ENCODE measurements at places on chromosomes 4 and X. TPM values are rescaled to one million over a fixed set of nuclear protein-coding genes. Genes with fewer than 3 reads are reported as not detected.
A peak's percentile ranks its signal among the peaks of the same experiment; 100 is the strongest.

DNA sequence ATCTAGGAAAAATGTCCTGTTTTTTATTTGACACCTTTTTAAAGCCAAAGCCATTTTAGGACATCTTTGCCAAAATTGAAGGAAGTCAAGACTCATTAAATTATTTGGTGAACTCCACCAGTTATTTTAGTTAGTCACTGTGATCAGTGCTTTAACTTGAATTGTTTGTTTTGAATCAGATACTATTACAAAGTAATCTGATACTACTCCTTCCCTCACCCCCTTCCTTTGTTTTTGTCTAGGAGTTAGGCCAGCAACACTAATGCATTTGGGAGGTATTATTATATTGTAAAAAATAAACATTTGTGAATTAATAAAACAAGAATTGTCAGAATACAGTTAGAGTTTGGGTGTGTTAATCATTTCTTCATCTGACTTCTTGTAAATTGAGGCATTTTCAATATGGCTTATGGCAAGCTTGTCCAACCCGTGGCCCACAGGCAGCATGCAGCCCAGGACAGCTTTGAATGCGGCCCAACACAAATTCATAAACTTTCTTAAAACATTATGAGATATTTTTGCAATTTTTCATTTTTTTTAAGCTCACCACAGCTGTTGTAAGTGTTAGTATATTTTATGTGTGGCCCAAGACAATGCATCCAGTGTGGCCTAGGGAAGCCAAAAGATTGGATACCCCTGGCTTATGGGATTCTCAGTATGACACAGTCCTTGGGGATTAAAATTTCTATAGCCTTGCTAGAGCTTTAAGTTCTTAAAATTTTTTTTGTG, 182.2 kb downstream of the BMPR1B start:
- no peak overlapping the region for H3K27ac ChIP-seq
- no peaks in the 10 kb centered on the region for H3K36me3 ChIP-seq
- H3K4me1 ChIP-seq = peaks cover 40% of the 10 kb centered on the region
- DNase-seq = no peak

DNA sequence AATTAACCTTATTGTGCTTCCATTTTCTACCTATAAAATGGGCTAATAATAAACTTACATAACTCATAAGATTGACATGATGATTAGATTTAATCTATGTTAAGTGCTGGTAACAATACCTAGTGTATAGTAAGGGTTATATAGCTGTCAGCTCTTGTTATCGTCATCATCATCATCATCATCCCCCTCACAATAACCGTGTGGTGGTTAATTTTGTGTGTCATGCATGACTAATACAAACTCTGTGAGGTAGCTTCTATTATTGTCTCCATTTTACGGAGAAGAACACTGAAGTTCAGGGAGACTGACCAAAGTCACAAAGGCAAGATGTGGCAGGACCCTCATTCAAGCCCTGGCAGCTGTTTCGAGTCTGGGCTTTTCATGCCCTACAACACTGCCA, 211.3 kb downstream of the PALLD start:
- no peaks in the 10 kb centered on the region for H3K27me3 ChIP-seq
- H3K27ac ChIP-seq = peak overlapping the region; percentile 82
- H3K4me3 ChIP-seq = no peak overlapping the region
- H3K4me1 ChIP-seq = peaks cover 54% of the 10 kb centered on the region

GRCh38 chr4:5399790-5400421, 308.5 kb downstream of the EVC2 start:
- H3K27me3 ChIP-seq = no peaks in the 10 kb centered on the region
- H3K4me1 ChIP-seq = no peaks in the 10 kb centered on the region
- peaks cover 3% of the 10 kb centered on the region for H3K36me3 ChIP-seq

DNA sequence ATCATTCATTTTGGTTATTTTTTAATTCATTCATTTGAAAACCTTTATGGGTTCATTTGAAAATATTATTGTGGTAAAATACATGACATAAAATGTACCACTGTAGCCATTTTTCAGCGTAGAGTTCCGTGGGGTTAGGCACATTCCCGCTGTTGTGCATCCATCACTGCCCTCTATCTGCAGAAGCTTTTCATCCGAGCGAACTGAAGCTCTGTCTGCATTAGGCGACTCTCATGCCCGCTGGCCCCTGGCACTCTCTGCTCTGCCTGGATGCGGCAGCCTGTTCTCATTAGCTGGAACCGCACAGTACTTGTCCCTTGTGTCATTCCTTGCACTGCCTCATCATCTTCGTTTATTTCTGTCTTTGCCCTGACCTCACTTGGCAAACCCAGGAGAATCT, 17.5 kb downstream of the CFAP99 start:
- H3K27ac ChIP-seq = no peak overlapping the region
- H3K36me3 ChIP-seq = no peaks in the 10 kb centered on the region
- H3K4me1 ChIP-seq = peaks cover 4% of the 10 kb centered on the region
- no peak for DNase-seq

DNA sequence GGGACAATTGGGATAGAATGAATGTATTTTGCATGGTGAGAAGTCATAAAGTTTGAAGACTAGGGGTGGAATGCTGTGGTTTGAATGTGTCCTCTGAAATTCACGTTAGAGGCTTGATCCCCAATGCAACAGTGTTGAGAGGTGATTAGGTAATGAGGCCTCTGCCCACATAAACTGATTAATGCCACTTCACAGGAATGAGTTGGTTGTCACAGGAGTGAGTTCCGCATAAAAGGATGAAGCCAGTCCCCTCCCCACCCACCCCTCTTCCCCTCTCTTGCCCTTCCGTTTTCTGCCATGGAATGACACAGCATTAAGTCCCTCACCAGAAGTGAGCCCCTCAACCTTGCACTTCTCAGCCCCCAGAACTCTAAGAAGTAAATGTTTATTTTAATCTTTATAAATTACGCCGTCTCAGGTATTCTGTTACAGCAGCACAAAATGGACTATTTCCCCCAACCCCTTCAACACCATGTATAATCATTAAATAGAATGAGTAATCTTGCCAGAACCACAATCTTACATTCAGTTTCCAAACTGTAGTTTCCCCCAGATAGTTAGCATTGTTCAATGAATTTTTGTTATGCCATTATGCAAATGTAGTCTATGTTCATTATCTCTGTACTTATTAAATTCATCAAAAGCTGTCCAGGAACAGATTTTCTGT, 5.5 kb upstream of the MMAA start:
- peaks cover 18% of the 10 kb centered on the region for H3K4me1 ChIP-seq
- no peaks in the 10 kb centered on the region for H3K27me3 ChIP-seq
- H3K27ac ChIP-seq = no peak overlapping the region
- no peaks in the 10 kb centered on the region for H3K36me3 ChIP-seq

- H3K4me3 ChIP-seq = no peak overlapping the region
- H3K4me1 ChIP-seq = no peaks in the 10 kb centered on the region
- no peak overlapping the region for H3K27ac ChIP-seq
- H3K27me3 ChIP-seq = no peaks in the 10 kb centered on the region
Observed at GRCh38 chr4:101393256-101393655, 45.9 kb upstream of the PPP3CA start.

- peaks cover 37% of the 10 kb centered on the region for H3K4me1 ChIP-seq
- no peaks in the 10 kb centered on the region for H3K36me3 ChIP-seq
- H3K27ac ChIP-seq = no peak overlapping the region
- no peak for DNase-seq
- H3K27me3 ChIP-seq = peaks cover 41% of the 10 kb centered on the region
Observed at GRCh38 chr4:54104907-54105306, 4.9 kb downstream of the GSX2 start.

GRCh38 chr4:94540476-94540875, 88.7 kb downstream of the PDLIM5 start:
- peak overlapping the region; percentile 4 for H3K27ac ChIP-seq
- no peak for DNase-seq
- H3K4me3 ChIP-seq = no peak overlapping the region
- peaks cover 58% of the 10 kb centered on the region for H3K4me1 ChIP-seq
- no peaks in the 10 kb centered on the region for H3K27me3 ChIP-seq
- peaks cover 9% of the 10 kb centered on the region for H3K36me3 ChIP-seq

DNA sequence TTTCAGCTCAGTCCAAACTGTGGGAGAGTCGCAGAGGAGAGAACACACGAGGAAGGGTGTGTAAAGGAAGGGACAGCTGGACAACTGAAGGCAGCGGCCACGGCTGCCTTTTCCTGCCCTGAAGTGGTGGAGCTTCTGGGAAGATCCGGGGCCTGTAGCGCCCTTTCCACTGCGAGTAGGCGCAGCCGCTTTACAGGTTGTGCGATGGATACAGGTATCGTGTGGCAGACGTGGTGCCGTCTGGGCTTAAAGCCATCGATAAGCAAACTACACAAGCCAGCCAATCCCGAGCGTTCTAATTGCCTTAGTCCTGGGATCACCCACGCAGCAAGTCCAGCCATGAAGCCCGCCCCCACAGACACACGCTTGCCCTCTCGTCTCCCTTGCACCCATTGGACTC, 15.4 kb downstream of the NKX6-1 start:
- H3K4me1 ChIP-seq = no peaks in the 10 kb centered on the region
- no peak overlapping the region for H3K27ac ChIP-seq
- no peak for DNase-seq
- peaks cover 69% of the 10 kb centered on the region for H3K27me3 ChIP-seq
- H3K36me3 ChIP-seq = no peaks in the 10 kb centered on the region

- no peak overlapping the region for H3K4me3 ChIP-seq
- no peaks in the 10 kb centered on the region for H3K4me1 ChIP-seq
- H3K27ac ChIP-seq = no peak overlapping the region
- H3K36me3 ChIP-seq = no peaks in the 10 kb centered on the region
- peaks cover 28% of the 10 kb centered on the region for H3K27me3 ChIP-seq
Observed at GRCh38 chr4:114474188-114474800, 124.3 kb upstream of the UGT8 start.

DNA sequence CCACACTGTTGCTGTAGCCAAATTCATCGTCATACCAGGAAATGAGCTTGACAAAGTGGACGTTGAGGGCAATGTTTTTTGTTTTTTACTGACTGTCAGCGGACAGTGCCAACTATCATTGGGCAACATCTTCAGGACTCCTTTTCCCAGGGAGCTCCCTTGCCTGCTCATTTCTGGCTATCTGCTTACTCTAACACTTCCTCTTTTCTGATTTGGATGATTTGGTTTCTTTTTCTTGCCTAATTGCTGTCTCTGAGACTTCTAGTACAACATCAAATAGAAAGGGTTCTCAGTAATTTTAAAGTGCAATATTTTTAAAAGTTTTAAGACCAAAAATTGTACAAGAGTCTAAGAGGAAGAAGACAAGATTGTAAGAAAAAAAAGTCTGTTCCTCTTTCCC, 92.0 kb upstream of the KLHL4 start:
- H3K27me3 ChIP-seq = peaks cover 3% of the 10 kb centered on the region
- peaks cover 4% of the 10 kb centered on the region for H3K4me1 ChIP-seq
- no peak overlapping the region for H3K4me3 ChIP-seq
- H3K27ac ChIP-seq = no peak overlapping the region
- DNase-seq = no peak
- no peaks in the 10 kb centered on the region for H3K36me3 ChIP-seq

GRCh38 chr4:72901553-72901952, 168.0 kb downstream of the COX18 start:
- DNase-seq = no peak
- H3K27ac ChIP-seq = no peak overlapping the region
- H3K4me3 ChIP-seq = no peak overlapping the region
- peaks cover 25% of the 10 kb centered on the region for H3K4me1 ChIP-seq
- H3K27me3 ChIP-seq = no peaks in the 10 kb centered on the region

- no peaks in the 10 kb centered on the region for H3K4me1 ChIP-seq
- H3K4me3 ChIP-seq = no peak overlapping the region
Observed at GRCh38 chrX:15349046-15349445, 13.7 kb upstream of the PIGA start.

- peaks cover 4% of the 10 kb centered on the region for H3K36me3 ChIP-seq
- H3K4me3 ChIP-seq = no peak overlapping the region
- no peaks in the 10 kb centered on the region for H3K4me1 ChIP-seq
- no peak for DNase-seq
- no peaks in the 10 kb centered on the region for H3K27me3 ChIP-seq
Observed at GRCh38 chr4:142077048-142077447, 440.7 kb downstream of the IL15 start.

- H3K27me3 ChIP-seq = no peaks in the 10 kb centered on the region
- H3K4me3 ChIP-seq = peak within 1 kb of the TSS; percentile 65
- peak within 1 kb of the TSS; percentile 92 for H3K27ac ChIP-seq
Observed at GRCh38 chrX:9464435-9465371, at the start of gene TBL1X. Gene TBL1X (plus strand): TSS chrX:9465058. CDS start chrX:9653587, 188,529 bp downstream.

GRCh38 chrX:148825696-148826095, 325.3 kb downstream of the AFF2 start:
- no peak overlapping the region for H3K4me3 ChIP-seq
- H3K27me3 ChIP-seq = no peaks in the 10 kb centered on the region
- H3K4me1 ChIP-seq = no peaks in the 10 kb centered on the region
- DNase-seq = no peak
- H3K27ac ChIP-seq = no peak overlapping the region

GRCh38 chrX:100819837-100820666, at the start of gene CSTF2:
Gene CSTF2 (plus strand): TSS chrX:100820391. CDS start chrX:100820417, 26 bp downstream.
- H3K27me3 ChIP-seq = peaks cover 5% of the 10 kb centered on the region
- peak within 1 kb of the TSS; percentile 79 for H3K4me3 ChIP-seq
- H3K36me3 ChIP-seq = peaks cover 3% of the 10 kb centered on the region
- DNase-seq = peak; percentile 94

- H3K4me1 ChIP-seq = peaks cover 3% of the 10 kb centered on the region
- no peak overlapping the region for H3K4me3 ChIP-seq
- H3K27me3 ChIP-seq = no peaks in the 10 kb centered on the region
- DNase-seq = no peak
- no peak overlapping the region for H3K27ac ChIP-seq
Observed at GRCh38 chrX:135543172-135543571, 22.7 kb downstream of the INTS6L start.

- peak overlapping the region; percentile 3 for H3K4me3 ChIP-seq
- no peaks in the 10 kb centered on the region for H3K27me3 ChIP-seq
- peaks cover 68% of the 10 kb centered on the region for H3K4me1 ChIP-seq
- H3K36me3 ChIP-seq = peaks cover 6% of the 10 kb centered on the region
- DNase-seq = no peak
Observed at GRCh38 chr4:113575401-113575800, 186.1 kb downstream of the CAMK2D start.

GRCh38 chrX:16610121-16610621, 39.8 kb upstream of the S100G start:
- H3K36me3 ChIP-seq = peaks cover 16% of the 10 kb centered on the region
- no peaks in the 10 kb centered on the region for H3K27me3 ChIP-seq
- H3K27ac ChIP-seq = peak overlapping the region; percentile 68
- no peak for DNase-seq
- peaks cover 17% of the 10 kb centered on the region for H3K4me1 ChIP-seq
- H3K4me3 ChIP-seq = no peak overlapping the region

DNA sequence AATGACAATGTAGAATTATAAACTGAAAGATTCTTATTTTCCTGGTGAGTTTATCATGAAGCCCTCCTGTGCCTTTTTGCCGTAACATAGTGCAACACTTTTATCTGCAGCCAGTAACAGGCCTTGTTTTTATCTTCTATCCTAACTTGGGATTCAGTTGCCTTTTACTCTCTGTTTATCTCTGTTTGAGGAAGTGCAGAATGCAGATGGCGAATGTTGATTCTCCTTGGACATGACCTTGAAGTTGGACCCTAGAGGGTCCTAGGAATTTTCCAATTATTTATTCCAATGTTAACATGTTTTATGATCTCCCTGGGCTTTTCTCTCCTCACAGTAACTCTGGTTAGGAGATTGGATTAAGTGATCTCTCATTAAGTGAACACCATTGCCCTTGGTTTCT, 165.0 kb downstream of the FMR1NB start:
- H3K4me1 ChIP-seq = no peaks in the 10 kb centered on the region
- no peak overlapping the region for H3K4me3 ChIP-seq
- H3K27me3 ChIP-seq = no peaks in the 10 kb centered on the region

The FGFBP2 gene
- total RNA-seq = not detected

The PNMA5 gene
- total RNA-seq = not detected

The SPARCL1 gene
- total RNA-seq = 26.9 TPM

The IL15 gene
- total RNA-seq = 1.3 TPM

The SERPINA7 gene
- not detected for total RNA-seq

The FGA gene
- not detected for total RNA-seq

Data from chondrocyte (in vitro differentiated cells).